ENCODE measurements at places on chromosomes 13 and 19.

DNA sequence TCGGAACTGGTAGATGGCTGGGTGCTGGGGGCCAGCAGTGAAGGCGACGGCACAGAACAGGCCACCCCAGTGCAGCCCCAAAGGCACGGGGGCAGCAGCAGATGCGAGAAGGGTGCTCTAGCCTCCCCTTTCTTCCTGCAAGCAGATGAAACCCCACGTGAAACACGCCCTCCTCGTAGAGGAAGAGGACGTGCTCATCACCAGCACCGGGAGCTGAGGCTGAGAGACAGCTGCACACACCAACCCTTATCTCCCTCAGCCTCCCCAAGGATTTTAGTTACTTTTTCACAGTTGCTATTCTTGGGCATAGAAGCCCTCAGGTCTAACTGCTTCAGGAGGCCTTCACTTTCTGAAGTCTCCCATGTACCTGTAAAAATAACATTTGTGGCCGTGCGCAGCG is 11.9 kb downstream of the ZNF787 start:
- DNase-seq: no peak

GRCh38 chr13:111399776-111400538 is 79.5 kb downstream of the TEX29 start:
- no peak for DNase-seq

DNA sequence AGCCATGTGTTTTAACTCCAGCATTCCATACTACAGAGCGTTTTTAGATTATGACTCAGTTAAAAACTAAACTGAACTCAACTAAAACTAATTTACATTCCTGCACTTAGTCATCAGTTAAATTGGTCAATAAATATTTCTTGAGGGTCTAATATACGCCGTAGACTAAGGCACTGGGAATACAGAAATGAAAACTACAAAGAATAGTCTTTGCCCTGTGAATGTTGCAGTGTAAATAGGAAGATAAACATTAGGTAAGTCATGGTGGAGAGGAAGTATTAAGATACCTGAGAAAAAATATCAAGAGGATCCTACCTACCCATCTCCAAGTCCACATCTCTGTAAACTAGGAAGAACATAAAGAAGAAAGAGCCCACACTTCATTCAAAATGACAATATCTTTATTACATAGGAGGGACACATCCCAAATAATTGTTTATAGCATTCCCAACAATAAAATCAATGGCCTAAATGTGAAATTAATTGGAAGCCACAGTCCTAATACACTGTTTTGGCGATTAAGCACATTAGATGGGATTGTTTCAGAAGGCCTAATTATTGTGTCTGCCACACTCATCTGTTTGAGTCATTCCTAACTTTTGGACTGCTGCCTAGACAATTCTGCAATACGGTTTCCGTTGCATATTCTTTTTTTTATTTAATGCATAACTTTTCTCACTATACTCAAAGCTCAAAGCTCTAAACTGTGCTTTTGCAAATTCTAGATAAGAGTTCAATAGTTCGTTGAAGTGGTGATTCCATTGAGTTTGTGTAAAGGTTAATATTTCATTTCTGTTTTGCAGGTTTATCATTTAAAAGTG is 52.9 kb downstream of the MBNL2 start:
- DNase-seq: no peak

GRCh38 chr13:71169180-71169579 is 697.8 kb downstream of the DACH1 start:
- DNase-seq: no peak

DNA sequence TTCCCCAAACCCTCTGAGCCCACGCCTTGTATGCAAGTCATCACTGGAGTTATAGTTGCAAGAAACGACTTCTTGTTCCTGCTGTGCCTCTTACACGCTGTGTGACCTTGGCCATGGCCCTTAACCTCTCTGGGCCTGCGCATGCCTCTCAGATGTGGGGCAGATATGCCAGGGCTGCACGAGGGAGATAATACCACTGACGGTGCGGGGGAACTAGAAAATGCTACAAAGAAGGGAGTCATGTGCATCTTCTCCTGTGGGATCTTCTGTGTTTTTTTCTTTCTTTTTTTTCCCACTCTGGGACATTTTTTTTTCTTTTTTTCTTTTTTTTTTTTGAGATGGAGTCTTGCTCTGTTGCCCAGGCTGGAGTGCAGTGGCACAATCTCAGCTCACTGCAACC is 4.3 kb upstream of the SAMD1 start:
- no peak for DNase-seq

- no peak for DNase-seq
These were observed 1.2 kb downstream of the IZUMO4 start for GRCh38 chr19:2097886-2098327.

- no peak for DNase-seq
These were observed 142.3 kb upstream of the TSC22D1 start for GRCh38 chr13:44718467-44718866.

- DNase-seq: peak; percentile 94
These were observed 6.8 kb upstream of the ARRDC2 start for GRCh38 chr19:18000915-18001776.

GRCh38 chr13:43572656-43573360 is 214.0 kb downstream of the ENOX1 start:
- DNase-seq: no peak

GRCh38 chr13:43126420-43126819 is 103.0 kb downstream of the DNAJC15 start:
- no peak for DNase-seq

Measured in activated CD4-positive, alpha-beta memory T cell treated with anti-CD3 and anti-CD28 coated beads, Interleukin-2, amount 10 ng/mL, durations not matched to agents 7 days and 5 days (primary cell).